Hepatocyte (in vitro differentiated cells): ENCODE measurements at places on chromosomes 16 and 17. TPM values are rescaled to one million over a fixed set of nuclear protein-coding genes. Genes with fewer than 3 reads are reported as not detected.

The SLC16A11 gene
- 2.4 and 3.6 TPM in 2 replicates for polyA plus RNA-seq

The SOX9 gene
- 74.6 and 87.3 TPM in 2 replicates for polyA plus RNA-seq

The OR3A3 gene
- polyA plus RNA-seq = not detected in 2 replicates

The PPP1R27 gene
- polyA plus RNA-seq = 0.56 and 0.72 TPM in 2 replicates

The GJD3 gene
- 3.3 and 3.8 TPM in 2 replicates for polyA plus RNA-seq

The HOXB1 gene
- polyA plus RNA-seq = not detected in 2 replicates

GRCh38 chr16:27267037-27267677 lies 1.4 kb downstream of the NSMCE1 start:
- no peak for DNase-seq

GRCh38 chr16:31000671-31001382 lies 9.6 kb downstream of the STX1B start:
- DNase-seq = no peak

GRCh38 chr16:2484898-2485508 lies 10.1 kb downstream of the TBC1D24 start:
- peak; percentile 58 for DNase-seq

- peak; percentile 70 for DNase-seq
These were observed 5.7 kb downstream of the FN3K start for GRCh38 chr17:82740906-82741759.

- no peak for DNase-seq
These were observed 587.9 kb downstream of the CDH13 start for GRCh38 chr16:83214671-83215070.

DNA sequence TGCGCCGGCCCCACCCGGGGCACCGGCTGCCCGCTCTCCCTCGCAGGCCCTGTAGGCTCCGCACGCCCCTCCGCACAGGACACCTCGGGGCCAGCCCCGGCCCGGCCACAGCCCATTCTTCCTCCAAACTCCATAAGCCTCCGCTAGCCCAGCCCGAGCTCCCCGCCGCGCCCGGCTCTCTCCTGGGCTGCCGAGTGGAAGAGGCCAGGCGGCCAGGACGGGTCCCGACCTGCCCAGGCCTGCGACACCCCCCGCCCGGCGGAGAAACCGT lies 397 bp downstream of the NCOR1 start:
- DNase-seq = peak; percentile 61

DNA sequence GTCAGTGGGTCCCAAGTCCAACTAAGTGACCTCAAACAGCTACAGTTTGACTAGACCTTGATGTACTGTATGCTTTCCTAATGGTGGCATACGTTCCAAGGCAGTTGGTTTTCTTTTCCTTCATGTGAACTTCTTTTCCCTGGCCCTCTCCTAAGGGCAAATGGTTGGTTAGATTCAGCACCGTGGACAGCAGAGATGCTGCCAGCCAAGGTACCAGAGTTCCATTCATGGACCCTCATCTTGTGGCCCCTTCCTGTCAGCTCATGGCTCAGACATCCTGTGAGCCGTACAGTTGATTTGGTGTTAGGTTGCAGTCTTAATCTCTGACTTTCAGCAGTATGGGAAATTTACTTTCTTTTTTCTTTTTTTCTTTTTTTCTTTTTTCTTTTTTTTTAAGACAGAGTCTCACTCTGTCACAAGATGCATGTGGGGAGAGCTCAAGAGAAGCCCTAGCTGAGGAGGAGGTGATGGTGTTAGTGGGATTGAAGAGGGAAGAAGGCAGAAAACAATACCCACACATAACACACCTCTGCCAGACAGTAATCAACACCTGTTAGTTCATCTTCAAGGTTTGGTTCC lies 122.4 kb downstream of the USP31 start:
- peak; percentile 63 for DNase-seq

GRCh38 chr17:37299257-37299980 lies 76.4 kb upstream of the C17orf78 start:
- peak; percentile 13 for DNase-seq

DNA sequence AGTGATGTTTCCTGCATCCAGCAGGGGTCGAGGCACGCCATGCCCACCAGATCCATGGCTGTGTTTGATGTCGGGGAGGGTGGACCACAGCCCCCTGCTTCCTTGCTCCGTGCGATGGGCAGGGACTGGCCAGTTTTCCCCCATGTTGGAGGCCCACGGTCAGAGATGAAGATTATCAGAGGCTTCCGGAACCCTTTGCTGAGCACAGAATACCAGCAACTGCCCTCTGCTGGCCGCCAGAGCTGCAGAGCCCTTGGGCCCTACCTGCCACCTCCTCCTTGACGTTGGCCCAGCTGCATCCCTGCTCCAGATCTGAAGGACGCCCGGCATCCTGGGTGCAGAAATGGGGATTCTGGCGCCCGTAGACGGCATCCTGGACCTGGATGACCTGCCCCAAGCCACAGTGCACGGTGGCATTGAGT lies 23.7 kb upstream of the BCO1 start:
- DNase-seq = no peak

DNA sequence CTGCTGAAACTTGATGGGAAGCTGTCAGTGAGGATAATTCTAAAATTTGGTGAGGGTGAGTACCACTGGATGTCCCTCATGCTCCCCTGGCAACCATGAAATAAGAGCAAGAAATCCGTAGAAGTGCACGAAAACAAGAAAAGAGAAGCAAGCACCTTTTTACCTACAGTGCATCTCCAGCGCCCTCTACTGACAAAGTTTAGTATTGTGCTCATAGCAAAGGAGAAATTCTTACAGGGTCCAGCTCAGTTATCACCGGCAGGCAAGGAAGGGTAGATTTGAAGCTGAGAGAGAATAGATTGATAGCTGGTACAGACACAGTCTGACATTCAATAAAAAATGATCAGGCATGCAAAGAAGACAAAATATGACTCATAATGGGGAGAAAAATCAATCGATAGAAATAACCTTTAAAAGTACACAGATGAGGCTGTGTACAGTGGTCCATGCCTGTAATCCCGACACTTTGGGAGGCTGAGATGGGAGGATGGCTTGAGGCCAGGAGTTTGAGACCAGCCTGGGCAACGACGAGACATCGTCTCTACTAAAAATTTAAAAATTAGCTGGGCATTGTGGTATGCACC lies 28.3 kb upstream of the TEX2 start:
- DNase-seq = no peak

DNA sequence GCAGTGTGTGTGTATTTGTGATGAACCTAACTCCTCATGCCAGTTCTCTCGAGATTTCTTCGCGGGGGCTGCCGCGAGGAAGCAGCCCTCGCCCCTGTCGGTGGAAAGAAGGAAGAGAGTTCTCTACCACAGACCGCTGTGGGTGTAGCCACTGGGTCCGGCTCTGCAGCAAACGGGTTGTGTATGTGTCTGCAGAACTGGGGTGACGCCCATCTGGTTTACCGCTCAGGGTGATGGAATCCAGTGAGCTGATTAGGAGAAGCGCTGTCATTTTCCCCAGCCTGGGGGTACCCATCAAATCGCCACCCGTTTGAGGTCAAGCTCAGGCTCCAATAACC lies 7.7 kb downstream of the CORO6 start:
- no peak for DNase-seq
